Stimulated activated CD4-positive, alpha-beta T cell treated with anti-CD3 and anti-CD28 coated beads, Interleukin-12 subunit alpha, Interleukin-12 subunit beta, amount 100 ng/mL, for 24 hours (primary cell): ENCODE measurements at places on chromosomes 11 and 22.

GRCh38 chr11:62017878-62018655 lies 50.6 kb upstream of the FTH1 start:
- no peak for DNase-seq

DNA sequence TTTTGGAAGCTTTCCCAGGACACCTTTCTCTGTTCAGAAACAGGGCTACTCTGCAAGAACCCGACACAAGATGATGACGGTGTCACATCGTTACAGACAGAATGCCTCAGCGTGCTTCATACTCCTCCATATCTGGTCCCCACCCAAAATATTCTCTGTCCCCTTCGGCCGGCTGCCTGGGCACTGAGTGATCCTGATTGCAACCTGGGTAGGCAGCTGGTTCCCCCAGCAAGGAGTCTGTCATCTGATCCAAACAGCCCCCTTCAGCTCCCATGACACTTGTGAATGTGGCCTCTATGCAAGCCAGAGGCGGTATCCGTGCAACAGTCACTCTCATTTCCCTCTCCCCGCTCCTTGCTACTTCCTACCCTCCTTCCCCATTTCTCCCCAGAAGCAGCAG lies 431.7 kb upstream of the B3GAT1 start:
- no peak for DNase-seq

GRCh38 chr11:64008914-64009633 lies 22.8 kb downstream of the OTUB1 start:
- DNase-seq = no peak

DNA sequence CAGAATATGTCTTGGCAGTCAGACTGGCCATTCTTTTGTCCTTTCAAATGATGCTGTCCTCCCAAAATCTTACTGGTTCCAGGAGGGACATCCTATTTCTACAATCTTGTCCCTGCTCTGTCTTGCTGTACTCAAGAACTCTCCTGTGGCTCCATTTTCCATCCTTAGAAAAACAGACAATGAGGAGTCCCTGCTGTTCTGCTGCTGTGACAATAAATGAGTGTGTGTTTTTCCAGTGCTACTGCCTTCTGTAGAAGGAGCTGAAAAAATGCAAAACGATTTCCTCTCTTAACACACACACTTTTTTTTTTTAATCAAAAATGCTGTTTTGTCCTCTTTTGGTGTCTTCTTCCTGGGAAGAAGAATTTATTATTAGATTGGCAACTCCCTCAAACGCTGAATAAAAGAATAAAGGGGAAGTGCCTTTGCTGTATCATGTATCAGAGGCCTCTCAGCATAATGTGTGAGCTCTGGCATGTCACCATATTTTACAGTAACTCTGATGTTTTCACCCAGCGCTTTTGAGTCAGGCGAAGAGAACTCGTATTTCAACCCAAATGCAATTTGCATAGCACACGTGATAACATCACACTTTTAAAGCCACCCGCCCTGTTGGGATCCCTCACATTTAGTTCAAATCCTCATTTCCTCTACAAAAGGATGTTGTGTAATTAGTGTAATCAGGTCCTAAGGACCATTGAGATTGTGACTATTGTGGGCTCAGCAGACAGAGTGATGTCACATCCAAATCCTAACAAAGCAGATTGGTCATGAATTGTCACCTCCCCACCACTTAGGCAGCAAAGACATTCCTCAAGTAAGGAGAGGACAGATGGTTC lies 496.0 kb upstream of the LARGE1 start:
- DNase-seq = no peak

DNA sequence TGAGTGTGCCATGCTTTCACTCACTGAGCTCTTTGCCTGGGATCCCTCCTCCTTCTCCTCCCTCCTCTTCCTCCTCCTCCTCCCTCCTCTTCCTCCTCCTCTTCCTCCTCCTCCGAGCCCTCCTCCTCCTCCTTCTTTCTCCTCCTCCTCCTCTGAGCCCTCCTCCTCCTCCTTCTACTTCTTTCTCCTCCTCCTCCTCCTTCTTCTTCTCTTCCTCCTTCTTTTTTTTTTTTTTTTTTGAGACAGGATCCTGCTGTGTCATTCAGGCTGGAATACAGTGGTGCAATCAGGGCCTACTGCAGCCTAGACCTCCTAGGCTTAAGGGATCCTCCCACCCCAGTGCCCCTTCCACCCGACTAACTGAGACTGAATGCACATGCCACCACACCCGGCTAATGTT lies 62.3 kb downstream of the DEUP1 start:
- no peak for DNase-seq

- DNase-seq = no peak
These were observed 17.1 kb upstream of the TOLLIP start for GRCh38 chr11:1326435-1327063.

DNA sequence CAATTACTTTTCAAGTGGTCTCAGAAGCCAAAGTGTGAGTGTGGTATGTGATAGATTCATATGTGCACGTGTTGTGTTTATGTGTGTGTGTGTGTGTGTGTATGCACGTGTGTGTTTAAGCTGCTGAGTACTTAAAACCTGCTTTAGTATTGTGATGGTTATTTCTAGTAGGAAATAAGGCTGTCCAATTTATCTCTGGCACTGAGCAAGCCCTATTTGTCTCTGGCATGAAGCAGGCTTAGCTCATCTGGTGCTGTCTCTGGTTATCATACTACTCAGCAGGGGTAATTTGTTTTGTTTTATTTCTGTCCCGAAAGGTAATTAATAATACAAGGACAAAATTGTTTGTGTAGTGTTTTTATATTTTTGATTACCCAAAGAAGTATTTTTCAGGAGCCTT lies 333.7 kb downstream of the FAT3 start:
- DNase-seq = no peak

DNA sequence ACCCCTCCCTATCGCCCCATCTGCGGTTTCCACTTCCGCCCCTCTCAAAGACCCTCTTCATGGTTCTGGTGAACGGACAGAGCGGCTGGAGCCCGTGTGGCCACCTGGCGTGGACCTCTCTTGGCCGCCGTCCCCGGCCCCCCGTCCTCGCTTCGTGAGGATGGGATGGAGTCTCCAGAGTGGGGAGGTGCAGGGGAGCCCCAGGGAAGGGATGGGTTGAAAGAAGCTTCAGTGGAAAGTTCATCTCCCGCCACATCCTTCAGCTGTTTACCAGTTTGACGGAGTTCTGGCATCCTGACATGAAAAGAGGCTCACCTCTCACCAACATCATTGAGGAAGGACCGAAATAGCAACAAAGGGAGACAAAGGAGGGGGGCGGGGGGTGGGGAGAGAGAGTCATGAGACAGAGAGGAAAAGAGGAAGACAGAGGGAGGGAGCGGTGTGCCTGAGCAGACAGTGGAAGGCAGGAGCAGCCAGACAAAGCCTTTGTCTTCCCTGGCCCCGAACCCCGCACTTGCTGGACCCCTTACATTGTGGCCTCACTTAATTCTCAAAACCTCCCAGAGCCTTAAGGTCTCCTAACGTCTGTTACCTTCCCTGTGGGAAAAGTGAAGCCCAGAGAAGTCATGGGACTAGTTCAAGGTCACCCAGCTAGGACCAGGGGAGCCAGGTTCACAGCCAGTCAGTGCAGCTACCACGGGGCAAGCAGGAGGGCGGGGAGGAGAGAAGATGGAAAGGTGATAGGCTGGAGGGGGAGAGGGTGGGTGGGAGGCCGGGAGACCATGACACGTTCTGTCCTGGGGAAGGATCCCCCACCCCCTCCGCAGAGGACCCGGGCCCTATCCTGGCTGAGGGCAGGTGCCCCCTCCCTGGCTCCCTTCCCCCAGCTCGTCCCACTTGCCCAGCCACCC lies 54.9 kb downstream of the CD6 start:
- no peak for DNase-seq

DNA sequence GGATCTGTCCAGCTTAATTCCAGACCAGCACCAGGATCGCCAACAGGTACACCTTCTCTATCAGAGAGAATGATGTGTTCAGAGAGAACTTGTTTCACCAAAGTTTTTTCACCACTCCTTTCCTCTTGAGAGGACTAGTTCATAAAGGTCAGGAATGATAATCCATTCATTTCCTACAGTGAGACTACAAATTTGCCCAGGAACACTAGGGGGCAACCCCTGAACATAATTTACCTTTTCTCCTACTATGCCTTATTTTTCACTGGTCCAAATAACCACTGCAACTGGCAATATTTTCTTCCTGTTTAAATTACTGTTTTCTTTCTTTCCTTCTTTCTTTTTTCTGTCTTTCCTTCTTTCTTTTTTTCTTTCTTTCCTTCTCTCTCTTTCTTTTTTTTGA lies 22.5 kb downstream of the CAVIN3 start:
- DNase-seq = no peak

- DNase-seq = no peak
These were observed 20.1 kb downstream of the SERPIND1 start for GRCh38 chr22:20793748-20794649.

DNA sequence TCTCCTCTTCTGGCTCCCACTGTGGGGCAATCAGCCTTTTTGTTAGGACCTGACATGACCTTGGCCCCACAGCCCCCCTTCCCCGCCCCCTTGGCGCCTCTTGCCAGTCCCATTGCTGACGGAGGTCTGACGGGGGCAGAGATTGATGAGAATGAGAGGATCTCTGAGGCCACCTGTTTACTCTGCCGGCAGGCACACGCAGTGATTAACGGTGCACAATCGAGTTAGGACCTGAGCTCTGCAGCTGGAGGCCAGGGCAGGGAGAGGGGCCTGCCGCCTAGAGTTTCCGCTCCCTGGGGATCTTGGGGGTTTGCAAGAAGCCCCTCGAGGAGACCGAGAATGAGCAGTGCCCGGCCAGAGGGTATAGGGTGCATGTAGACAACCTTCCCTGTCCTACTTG lies 6.8 kb upstream of the CHRM1 start:
- DNase-seq = no peak

DNA sequence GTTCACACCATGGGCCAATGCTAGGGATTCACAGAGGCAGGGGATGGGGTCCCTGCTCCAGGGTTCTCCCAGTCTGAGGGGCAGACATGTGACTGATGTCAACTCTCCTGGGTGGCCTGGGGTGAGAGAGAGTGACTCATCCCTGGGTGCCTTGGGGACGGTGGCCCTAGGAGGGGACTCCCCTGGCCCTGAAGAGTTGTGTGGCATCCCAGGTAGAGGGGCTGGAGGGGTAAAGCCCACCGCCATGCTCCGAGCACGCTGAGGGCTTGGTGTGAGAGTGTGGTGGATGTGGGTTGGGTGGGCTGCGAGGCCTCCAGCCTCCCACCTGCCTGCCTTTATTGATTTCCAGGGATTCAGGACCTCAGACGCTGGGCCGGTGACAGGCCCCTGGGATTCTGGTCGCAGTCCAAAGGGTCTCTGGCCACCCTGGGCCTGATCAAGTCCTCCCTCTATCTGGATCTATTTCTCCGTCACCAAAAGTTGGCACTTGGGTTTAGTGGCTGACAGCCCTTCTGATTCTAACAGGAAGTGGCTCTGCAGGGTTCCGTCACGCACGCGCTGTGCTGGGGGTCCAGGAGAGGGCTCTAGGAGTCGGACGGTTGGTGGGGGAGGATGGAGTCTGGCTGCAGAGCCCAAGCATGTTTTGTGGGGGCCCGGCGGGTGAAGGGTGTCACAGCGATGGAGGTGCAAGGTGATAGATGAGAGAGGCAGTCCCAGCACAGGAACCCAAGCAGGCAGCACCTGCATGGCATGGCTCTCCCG lies 27.3 kb upstream of the WNT7B start:
- DNase-seq = no peak

DNA sequence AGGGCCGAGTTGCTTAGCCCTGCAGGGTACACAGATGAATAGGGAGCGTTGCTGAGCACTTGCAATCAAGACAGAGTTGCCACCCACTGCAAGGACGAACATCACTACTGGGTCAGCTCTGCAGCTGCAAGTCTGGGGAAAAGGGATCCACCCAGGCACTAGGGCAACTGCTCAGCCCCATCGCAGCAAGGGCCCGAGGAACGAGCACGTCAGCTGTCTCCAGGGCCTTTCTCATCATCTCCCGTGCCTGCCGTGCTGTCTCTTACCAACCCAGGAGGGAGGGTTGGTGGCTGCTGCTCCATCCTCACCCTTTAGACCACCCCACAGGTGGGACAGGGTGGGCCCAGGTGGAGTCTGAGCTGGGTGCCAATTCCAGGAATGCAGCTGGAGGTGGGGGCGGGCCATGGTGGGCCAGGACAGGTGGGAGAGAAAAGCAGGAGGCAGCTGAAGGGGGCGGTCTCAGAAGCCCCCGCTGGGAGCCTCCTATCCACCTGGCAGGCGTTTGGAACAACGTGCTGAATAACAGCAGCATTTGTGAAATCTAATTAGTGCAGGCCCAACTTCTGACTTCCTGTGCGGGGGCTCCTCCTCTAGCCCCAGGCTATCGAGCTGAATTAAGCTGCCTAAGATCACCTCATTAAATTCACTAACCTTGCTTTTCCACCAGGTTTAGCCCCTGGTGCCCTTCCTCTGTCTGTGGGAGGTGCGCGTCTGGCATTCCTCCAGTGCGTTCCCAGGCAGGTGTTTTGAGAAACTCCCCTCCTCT lies 252.5 kb downstream of the ST3GAL4 start:
- DNase-seq = no peak

- no peak for DNase-seq
These were observed 3.2 kb upstream of the TMPRSS13 start for GRCh38 chr11:117932426-117932825.

- DNase-seq = no peak
These were observed 12.4 kb downstream of the FGF19 start for GRCh38 chr11:69691463-69691862.

DNA sequence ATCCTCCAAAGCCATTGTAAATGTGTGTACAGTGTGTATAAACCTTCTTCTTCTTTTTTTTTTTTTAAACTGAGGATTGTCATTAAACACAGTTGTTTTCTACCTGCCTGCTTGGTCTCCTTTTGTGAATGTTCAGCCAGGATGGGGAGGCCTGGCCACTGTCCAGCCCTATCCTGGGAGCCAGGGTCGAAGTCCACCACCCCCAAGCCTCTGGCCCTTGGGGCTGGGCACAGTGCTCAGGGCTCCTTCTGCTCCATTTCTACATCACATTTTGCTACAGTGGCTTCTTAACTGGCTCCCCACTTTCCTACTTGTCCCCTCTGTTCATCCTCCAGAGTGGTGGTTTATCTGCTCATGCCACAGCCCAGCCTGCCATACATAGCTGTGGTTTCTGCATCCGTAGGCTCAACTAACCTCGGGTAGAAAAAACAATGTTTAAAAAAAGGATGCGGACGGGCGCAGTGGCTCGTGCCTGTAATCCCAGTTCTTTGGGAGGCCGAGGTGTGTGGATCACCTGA lies 2.5 kb upstream of the SMARCB1 start:
- DNase-seq = no peak

GRCh38 chr22:36644333-36644757 lies 59.2 kb downstream of the CACNG2 start:
- DNase-seq = no peak

- DNase-seq = no peak
These were observed 86.9 kb upstream of the SPON1 start for GRCh38 chr11:13875643-13876042.

GRCh38 chr11:117604336-117604995 lies 192.6 kb downstream of the DSCAML1 start:
- no peak for DNase-seq

DNA sequence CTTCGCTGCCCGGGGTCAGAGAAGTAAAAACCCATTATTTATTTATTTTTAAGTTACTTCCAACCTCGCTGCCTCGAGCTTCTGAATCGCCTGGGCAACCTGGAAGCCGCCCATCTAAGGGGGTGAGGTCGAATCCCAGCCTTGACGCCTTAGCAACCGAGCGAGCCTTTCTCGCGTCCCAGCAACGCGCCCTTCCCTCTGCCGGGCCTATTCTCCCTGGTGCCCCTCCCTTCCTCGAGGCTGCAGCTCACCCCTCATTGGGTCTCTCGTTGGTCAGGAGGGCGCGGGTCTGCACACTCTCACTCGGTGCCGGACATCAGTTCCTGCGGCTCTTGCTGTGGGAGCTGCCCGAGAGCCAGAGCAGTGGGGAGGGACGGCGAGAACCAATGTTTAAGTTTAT lies at the start of gene CCDC81:
CCDC81 (plus strand) TSS at position 302 of the 400 bp plus-strand sequence. CDS start 277 bp downstream, outside the sequence.
- DNase-seq = no peak
